ENCODE measurements at places on chromosomes 6 and 20. TPM values are rescaled to one million over a fixed set of nuclear protein-coding genes. Genes with fewer than 3 reads are reported as not detected.

Gene C4A
- 3.4 TPM for total RNA-seq

Gene EEF1A2
- 0.81 TPM for total RNA-seq

Gene SCRT2
- not detected for total RNA-seq

Gene BPIFB1
- total RNA-seq: not detected

Gene TMEM14C
- 81.7 TPM for total RNA-seq

Gene SLC17A1
- total RNA-seq: not detected

DNA sequence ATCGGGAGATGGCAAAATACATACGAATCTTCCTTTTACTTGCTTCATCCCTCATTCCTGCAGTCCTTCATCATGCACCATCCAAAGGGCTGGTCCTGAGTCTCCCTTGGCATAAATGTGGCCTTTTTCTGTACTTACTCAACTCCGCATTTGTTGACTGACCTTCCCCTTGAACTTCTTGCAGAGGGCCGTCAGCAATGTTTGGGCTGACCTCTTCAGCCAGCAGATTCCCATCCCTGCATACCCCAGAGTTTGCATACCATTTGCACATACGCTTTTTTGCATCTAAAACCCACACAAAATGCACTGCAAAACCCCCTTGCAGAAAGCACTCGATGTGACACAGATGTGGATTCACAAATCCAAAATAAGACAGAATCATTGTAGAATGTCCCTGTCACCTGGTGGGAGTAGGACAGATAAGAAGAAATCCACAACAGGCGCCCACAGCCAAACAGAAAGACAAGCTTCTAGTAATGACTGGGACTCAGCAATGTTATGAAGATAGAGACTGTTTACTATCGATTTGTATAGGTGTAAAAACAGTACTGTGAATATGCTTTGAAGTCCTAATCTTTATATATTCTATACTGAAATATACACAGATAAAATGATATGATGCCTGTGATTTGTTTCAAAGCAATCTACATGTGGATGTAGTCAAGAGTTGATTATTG is 45.8 kb downstream of the TBC1D7 start:
- H3K4me1 ChIP-seq: peaks cover 3% of the 10 kb centered on the region
- H3K36me3 ChIP-seq: peaks cover 10% of the 10 kb centered on the region

DNA sequence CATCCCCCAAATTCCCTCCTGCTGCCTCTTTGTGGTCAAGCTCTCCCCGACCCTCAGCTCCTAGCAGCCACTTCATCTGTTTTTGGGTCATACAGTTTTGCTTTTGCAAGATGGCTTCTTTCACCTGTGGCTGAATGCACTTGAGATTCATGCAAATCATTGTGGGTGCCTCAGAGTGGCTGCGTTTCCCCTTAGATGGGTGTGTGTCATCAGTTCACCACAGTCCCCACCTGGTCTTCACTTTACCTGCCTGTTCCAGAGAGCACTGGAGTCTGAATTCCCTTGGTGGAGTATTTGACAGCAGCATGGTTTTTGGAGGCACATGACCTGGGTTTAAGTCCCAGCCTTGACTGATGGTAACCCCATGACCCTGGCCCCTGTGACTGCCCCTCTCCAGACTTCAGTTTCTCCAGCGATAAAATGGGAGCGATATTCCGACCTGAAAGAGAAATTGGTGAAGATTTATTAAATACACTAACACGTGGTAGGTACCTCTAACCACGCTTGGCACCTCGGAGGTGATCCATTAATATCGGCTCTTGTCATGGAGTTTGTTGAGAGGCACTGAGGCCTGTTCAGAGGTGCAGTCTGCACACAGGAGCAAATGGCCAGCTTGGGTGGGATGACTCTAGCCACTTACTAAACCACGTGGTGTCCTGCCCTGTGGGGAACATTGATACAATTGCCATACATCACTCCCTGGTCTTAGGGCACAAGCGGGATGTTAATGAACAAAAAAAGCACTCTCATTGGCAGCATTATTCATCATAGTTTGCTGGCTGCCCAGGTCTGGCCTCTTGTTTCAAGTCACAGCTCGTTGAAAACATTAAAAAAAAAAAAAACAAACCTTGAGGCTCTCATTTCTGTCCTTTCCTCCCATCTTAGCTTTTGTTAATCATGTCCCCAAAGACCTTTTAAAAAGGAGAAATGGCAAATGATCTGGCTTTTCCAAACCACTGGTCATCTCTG is 167.2 kb upstream of the KCNG1 start:
- H3K36me3 ChIP-seq: no peaks in the 10 kb centered on the region
- peaks cover 16% of the 10 kb centered on the region for H3K27me3 ChIP-seq
- no peaks in the 10 kb centered on the region for H3K4me1 ChIP-seq
- no peak for DNase-seq
- no peak overlapping the region for H3K4me3 ChIP-seq
- H3K27ac ChIP-seq: no peak overlapping the region

- H3K4me1 ChIP-seq: no peaks in the 10 kb centered on the region
- H3K36me3 ChIP-seq: no peaks in the 10 kb centered on the region
- DNase-seq: no peak
Measured at GRCh38 chr6:161891542-161891941, 617.7 kb upstream of the AGPAT4 start.

- no peak overlapping the region for H3K27ac ChIP-seq
- no peak for DNase-seq
- no peaks in the 10 kb centered on the region for H3K4me1 ChIP-seq
- no peak overlapping the region for H3K4me3 ChIP-seq
- no peaks in the 10 kb centered on the region for H3K27me3 ChIP-seq
Measured at GRCh38 chr6:114194362-114195026, 148.3 kb downstream of the HS3ST5 start.

- H3K4me3 ChIP-seq: no peak overlapping the region
- H3K36me3 ChIP-seq: no peaks in the 10 kb centered on the region
- H3K27ac ChIP-seq: no peak overlapping the region
- no peak for DNase-seq
- H3K27me3 ChIP-seq: peaks cover 20% of the 10 kb centered on the region
Measured at GRCh38 chr20:19670829-19671228, 87.2 kb upstream of the RIN2 start.

- H3K4me1 ChIP-seq: no peaks in the 10 kb centered on the region
- no peak for DNase-seq
- no peaks in the 10 kb centered on the region for H3K36me3 ChIP-seq
- H3K27ac ChIP-seq: no peak overlapping the region
Measured at GRCh38 chr6:140253096-140253495, 878.6 kb upstream of the CITED2 start.

GRCh38 chr6:90249034-90249433 is 47.6 kb downstream of the BACH2 start:
- peak overlapping the region; percentile 34 for H3K4me3 ChIP-seq
- H3K4me1 ChIP-seq: peaks cover 89% of the 10 kb centered on the region
- no peaks in the 10 kb centered on the region for H3K27me3 ChIP-seq
- DNase-seq: peak; percentile 70

GRCh38 chr6:163695414-163695864 is 280.9 kb downstream of the QKI start:
- peaks cover 15% of the 10 kb centered on the region for H3K27me3 ChIP-seq
- H3K4me3 ChIP-seq: no peak overlapping the region
- no peaks in the 10 kb centered on the region for H3K4me1 ChIP-seq
- no peak for DNase-seq
- no peaks in the 10 kb centered on the region for H3K36me3 ChIP-seq

GRCh38 chr6:124530926-124531325 is 431.3 kb upstream of the RNF217 start:
- no peaks in the 10 kb centered on the region for H3K27me3 ChIP-seq
- H3K27ac ChIP-seq: no peak overlapping the region
- no peaks in the 10 kb centered on the region for H3K4me1 ChIP-seq
- no peak for DNase-seq
- H3K36me3 ChIP-seq: no peaks in the 10 kb centered on the region
- no peak overlapping the region for H3K4me3 ChIP-seq

GRCh38 chr20:48019940-48020339 is 234.7 kb upstream of the SULF2 start:
- peaks cover 12% of the 10 kb centered on the region for H3K27me3 ChIP-seq
- DNase-seq: no peak
- no peak overlapping the region for H3K4me3 ChIP-seq
- H3K4me1 ChIP-seq: no peaks in the 10 kb centered on the region
- H3K27ac ChIP-seq: no peak overlapping the region

Measured in activated CD4-positive, alpha-beta T cell treated with anti-CD3 and anti-CD28 coated beads for 36 hours (primary cell).